Heart left ventricle (tissue), 16 donors: ENCODE measurements at places on chromosomes 1 and 21. TPM values are rescaled to one million over a fixed set of nuclear protein-coding genes. Genes with fewer than 3 reads are reported as not detected.

Gene FAM89A
- 6.0 TPM for total RNA-seq

GRCh38 chr1:222798975-222799374 lies 15.9 kb upstream of the DISP1 start:
- no peak for DNase-seq

Gene LIN28A
- 0.15 TPM for total RNA-seq

- no peak for DNase-seq
These were observed 48.8 kb downstream of the SLC9C2 start for GRCh38 chr1:173554089-173554488.

Gene MTARC1
- total RNA-seq: 13.4 TPM

Gene FYB2
- 7.0 TPM for total RNA-seq

GRCh38 chr1:51649593-51650091 lies 32.8 kb downstream of the OSBPL9 start:
- no peak for DNase-seq

Gene KRTAP12-2
- total RNA-seq: not detected

GRCh38 chr1:82485591-82486369 lies 685.0 kb downstream of the ADGRL2 start:
- DNase-seq: peak; percentile 44

DNA sequence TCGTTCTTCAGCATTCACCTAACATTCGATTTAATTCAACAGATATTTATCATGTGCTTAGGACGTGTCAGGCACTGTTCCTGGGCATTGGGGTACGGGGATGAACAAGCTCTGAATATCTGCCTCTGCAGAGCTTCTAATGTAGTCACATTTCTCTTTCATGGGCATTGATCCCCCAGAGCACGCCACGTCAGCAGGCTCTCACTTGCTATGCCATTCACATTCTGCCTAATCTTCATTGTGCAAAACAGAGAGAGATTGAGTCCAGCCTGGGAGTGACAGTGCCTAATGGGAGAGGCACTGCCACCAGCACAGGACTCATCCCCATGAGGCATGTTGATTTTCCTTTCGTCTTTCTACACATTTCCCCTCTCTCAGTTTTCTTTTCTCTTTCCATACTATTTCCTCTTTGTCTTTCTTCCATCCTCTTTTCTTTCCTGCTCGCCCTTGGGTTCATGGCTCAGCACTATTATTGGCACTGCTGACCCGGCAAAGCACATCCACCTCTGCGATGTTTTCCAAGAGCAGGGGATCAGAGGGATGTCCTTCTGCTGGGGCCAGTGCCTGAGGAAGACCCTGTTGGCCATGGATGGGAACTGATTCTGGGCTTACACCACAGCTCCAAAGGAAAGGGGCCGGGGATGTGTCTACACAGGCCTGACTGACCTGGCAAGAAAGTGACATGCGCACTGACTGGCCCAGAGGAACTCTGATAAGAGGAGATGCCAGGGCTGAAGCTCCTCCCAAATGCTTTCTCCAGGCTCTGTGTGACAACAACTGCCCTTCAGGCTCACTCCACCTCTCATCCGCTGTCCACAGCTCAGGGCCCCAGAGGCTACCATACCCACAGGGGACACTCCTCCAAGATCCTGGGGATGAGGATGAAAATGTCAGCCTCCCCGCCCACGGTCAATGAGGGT lies 195.9 kb downstream of the TOMM20 start:
- peak; percentile 76 for DNase-seq

- no peak for DNase-seq
These were observed 241.0 kb upstream of the SNX7 start for GRCh38 chr1:98420376-98421084.
